ENCODE measurements at places on chromosomes 7 and 10.

DNA sequence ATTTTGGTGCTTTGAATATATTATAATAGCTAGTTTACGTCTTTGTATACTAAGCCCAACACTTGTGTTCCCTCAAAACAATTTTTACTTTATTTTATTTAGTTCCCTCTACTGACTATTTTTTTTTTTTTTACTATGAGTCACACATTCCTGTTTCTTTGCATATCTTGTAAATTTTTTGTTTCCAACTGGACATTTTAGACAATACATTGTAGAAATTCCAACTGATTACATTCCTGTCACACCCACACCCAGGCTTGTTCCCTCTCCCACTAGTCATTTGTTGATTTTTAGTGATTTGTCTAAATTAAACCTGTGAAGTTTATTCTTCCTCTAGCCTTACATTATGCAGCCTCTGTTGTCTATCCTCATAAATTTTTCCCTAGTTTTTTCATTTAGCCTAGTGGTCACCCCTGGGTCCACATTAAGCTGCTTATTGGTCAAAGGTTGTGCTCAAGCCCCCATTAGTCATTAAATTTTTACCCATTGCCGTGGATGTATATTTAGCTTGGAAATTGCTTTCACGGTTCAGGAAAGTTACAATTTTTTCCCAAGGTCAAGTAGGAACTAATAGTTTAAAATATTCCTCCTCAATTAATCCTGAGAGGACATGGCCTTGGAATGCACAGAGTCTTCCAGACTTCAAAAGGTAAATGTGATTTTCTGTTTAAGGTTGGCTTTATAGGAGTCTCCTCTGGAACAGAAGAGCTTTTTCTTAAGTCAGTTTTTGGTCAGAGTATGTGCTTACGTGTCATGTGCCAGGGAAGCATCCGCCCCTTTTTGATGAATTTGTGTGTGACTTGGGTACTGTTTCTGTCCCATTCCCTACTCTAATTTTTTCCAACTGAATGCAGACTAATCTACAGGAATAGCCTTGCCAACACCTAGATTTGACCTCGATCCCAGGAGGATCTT is 207.6 kb upstream of the TMEM72 start:
- no peak for DNase-seq

DNA sequence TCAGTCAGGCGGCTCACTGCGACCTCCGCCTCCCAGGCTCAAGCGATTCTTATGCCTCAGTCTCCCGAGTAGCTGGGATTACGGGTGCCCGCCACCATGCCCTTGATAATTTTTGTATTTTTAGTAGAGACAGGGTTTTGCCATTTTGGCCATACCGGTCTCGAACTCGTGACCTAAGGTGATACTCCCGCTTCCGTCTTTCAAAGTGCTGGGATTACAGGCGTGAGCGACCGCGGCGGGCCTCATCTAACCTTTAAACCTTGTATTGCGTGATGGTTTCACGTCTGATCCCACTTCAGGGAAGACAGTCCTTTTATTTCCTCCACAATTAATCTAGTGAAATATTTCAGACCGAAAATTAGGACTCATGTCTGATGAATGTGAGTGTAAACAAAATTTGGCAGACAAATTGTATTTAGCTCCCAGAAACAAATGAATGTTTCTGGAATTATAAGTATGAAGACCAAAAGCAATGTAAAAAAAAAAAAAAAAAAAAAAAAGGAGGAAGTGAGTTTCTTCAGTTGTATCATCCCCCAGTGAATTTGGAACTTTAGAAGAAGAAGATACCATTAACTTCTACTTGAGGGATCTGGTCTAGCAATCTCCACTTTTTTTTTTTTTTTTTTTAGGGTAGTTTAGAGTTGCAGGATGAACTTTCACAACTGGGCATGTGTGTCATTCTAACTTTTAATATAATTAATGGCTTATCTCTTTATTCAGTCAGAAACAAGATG is 1.6 kb downstream of the NUP42 start:
- DNase-seq, result no peak

DNA sequence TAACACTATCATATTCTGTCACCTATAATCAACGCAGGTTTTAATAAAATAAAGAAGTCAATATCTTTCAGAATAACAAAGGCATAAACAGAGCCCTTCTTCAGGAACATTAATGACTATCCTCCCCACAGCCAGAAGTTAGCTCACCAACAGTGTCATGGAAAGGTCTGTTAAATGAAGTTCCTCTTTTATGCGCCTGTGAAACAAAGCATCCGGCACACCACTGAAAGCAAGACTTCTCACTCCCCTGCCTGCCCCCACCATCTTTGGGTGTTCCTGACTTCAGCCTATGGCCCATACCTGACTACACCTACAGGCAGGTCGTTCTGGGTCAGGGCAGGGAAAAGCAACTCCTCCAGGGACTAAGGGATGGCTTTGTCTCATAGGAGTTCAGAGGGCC is 205.4 kb downstream of the FANK1 start:
- DNase-seq, result no peak

GRCh38 chr10:112240441-112240840 is 42.8 kb upstream of the TECTB start:
- DNase-seq, result no peak

DNA sequence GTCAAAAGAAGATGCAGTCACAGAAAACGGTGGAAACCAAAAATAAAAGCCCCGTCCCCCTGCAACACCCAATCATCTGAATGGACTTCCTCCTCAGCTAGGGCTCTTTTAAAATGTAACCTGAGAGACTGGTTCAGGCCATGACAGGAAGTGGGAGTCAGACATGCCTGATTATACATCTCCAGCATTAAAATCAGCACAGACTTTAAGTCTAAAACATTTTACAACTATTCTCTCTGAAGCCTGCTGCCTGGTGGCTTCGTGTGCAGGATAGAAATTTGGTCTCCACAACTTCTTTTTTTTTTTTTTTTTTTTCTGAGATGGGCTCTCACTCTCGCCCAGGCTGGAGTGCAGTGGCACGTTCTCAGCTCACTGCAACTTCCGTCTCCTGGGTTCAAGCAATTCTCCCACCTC is 30.3 kb downstream of the HACD1 start:
- DNase-seq, result no peak

GRCh38 chr7:30286749-30287148 is 2.4 kb downstream of the ZNRF2 start:
- DNase-seq, result no peak
